Stimulated activated CD4-positive, alpha-beta T cell treated with anti-CD3 and anti-CD28 coated beads, TNF-alpha, amount 100 ng/mL, for 24 hours (primary cell): ENCODE measurements at places on chromosomes 2 and 18.
A peak's percentile ranks its signal among the peaks of the same experiment; 100 is the strongest.

- no peak for DNase-seq
Observed at GRCh38 chr2:201795607-201796477, 10.5 kb upstream of the CDK15 start.

GRCh38 chr2:172969609-172970008 is 106.0 kb upstream of the MAP3K20 start:
- no peak for DNase-seq

- DNase-seq, result no peak
Observed at GRCh38 chr2:216665717-216666116, 29.6 kb downstream of the IGFBP5 start.

DNA sequence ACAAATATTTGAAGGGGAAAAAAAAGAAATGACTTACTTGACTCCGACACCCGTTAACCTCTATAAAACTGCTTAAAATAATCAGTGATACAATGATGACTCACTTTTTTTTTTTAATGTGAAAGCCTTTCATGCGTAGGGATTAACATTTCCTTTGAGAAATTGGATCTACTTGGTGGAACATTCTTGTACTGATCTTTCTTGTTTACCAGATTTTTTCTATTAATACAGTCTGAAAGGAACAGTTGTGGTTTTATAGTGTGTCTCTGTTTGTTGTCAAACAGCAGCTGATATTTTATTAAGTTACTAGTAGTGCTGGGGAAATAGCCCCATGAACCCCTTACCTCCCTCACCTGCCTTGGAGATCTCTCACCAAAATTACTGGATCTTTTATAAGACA is 40.2 kb upstream of the NEB start:
- no peak for DNase-seq

DNA sequence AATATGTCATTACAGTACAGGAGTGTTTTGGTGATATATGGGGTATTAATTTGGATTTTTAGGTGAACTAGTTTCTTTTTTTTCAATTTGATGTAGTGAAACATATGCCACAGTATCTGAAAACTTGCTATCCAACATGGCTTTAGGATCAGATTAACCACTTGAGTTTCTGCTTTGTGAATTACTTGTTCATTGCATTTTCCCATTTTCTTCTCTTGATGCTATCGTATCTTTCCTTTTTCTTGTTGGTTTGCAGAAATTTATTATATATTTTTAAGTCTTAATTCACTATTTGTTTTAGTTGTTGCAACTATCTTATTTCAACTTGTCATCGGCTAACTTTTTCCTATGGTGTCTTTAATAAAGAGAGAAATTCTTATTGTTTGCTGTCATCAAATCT is 8.8 kb downstream of the IL36A start:
- DNase-seq, result no peak

DNA sequence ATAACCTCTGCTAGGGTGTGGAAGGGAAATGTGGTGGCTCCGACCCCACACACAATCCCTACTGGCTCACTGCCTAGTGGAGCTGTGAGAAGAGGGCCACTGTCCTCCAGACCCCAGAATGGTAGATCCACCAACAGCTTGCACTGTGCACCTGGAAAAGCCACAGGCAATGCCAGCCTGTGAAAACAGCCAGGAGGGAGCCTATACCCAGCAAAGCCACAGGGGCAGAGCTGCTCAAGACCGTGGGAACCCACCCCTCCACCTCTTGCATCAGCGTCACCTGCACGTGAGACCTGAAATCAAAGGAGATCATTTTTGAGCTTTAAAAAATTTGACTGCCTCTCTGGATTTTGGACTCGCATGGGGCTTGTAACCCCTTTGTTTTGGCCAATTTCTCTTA is 249.0 kb upstream of the CDH2 start:
- DNase-seq, result no peak

DNA sequence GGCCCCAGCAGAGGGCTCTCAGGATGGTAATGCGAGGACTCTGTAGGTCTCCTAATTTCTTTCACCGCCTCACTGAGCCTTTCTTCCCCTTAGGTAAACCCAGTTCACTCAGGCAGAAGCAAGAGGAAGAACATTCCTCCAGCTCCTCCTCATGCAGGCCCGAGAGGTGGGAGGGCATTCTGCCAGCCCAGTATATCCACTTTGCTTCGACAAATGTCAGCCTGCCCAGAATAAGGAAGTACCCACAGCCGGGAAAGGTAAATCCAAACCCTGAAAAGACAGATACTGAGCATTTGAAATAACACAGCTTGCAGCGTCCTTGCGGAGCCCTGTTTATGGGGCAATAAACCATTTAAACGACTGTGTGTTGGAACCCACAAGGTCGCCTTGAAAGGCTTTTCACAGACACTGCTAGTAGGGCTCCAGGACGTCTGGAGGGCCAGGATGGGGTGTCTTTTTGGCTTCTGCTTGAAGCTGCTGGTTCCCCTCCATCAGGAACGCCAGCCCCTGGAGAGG is 63.0 kb upstream of the STPG4 start:
- no peak for DNase-seq

DNA sequence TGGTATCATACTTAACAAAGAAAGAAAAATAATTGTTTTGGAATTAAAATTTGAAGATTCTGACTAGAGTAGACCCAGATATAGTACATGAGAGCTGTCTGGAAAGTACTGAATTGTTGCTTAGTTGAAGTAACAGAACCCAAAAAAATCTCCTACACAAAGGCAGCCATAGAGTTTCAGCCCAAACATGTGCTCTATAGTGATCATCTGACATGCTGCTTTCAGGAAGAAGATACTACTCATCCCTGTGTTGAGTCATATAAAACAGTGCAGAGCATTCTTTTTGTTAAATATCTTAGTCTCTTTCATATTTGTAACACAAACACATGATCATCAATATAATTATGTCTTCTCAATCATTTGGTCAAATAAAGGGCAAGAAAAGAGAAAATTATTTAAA is 84.8 kb upstream of the PTPRM start:
- DNase-seq, result no peak

- DNase-seq, result no peak
Observed at GRCh38 chr2:130720036-130720435, 8.8 kb upstream of the GPR148 start.

DNA sequence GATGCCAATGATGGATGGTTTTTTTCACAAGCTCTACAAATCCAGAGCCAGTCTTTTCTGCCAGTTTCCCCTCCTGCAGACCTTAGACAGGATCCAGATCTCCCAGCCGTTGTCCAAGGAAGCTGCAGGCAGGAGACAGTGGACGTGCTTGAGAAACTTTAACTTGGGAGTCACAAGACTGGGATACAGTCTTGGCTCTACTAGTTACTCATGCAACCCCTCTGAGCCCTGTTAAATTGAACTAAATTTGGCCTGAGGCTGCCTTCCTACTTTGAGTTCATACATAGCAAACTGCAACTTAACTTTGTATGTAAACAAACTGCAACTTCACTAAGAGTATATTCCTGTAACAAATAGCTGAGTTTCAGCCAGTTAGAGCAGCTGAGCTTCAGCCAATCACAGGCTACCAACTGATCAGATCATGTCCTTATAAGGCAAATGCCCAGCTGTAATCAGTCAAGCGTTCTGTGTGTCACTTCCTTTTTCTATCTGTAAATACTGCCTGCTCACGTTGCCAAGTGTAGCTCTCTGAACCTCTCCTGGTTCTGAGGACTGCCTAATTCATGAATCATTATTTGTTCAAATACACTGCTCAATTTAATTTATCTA is 140.9 kb downstream of the CAPN13 start:
- no peak for DNase-seq

- no peak for DNase-seq
Observed at GRCh38 chr2:32947076-32947483, 327 bp downstream of the LTBP1 start.

GRCh38 chr2:20118051-20118450 is 66.6 kb upstream of the LAPTM4A start:
- no peak for DNase-seq

DNA sequence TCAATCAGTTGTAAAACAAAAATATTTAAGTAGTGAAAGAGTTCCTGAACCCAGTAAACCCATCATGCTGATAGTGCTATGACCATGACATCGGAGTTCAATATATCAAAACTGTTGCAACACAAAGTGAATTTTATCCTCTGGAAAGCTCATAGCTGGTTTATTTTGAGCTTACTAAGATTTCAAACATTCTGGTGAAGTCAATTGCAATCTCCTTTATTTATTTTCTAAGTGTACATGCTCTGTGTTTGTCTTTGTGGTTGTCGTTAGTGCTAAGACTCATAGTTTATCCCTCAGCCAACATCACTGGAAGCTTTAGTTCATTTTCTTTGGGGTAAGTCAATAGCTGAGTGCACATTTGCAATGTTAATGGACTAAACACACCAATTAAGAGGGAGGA is 91.9 kb downstream of the QPCT start:
- DNase-seq, result no peak

DNA sequence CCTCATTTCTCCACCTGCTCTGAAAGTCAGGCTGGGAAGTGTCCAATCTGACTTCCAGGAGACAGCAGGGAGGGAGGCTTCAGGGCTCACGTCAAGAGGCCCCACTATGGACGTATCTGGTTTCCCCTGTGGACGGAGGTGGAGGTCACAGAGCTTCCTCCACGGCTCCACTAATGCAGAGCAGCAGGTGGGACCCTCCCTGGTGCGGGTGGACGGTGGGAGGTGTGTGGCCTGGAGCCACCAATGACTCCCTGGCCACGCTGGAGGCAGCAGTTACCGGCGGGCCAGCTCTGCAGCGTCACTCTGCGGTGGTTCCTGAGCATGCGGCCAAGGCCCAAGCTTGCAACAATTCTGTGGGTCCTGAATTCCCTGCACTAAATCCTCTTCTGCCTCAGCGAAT is 9.0 kb downstream of the CRACDL start:
- no peak for DNase-seq

- no peak for DNase-seq
Observed at GRCh38 chr2:69242651-69243051, 144.4 kb downstream of the GFPT1 start.

- DNase-seq, result peak; percentile 51
Observed at GRCh38 chr2:169363560-169364150, 1.3 kb upstream of the LRP2 start.

GRCh38 chr18:55031576-55031975 is 72.3 kb upstream of the CCDC68 start:
- DNase-seq, result no peak

DNA sequence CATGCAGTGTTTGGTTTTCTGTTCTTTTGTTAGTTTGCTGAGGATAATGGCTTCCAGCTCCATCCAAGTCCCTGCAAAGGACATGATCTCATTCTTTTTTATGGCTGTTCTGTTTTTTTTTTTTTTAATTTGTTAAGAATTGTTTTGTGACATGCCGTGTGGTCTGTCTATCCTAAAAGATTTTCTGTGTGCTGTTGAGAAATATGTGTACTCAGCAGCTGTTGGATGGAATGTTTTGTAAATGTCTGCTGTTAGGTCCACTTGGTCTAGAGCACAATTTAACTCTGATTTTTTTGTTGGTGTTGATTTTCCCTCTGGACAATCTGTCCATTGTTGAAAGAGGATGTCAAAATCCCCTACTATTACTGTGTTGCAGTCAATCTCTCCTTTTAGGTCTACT is 80.4 kb upstream of the WDR75 start:
- DNase-seq, result no peak

DNA sequence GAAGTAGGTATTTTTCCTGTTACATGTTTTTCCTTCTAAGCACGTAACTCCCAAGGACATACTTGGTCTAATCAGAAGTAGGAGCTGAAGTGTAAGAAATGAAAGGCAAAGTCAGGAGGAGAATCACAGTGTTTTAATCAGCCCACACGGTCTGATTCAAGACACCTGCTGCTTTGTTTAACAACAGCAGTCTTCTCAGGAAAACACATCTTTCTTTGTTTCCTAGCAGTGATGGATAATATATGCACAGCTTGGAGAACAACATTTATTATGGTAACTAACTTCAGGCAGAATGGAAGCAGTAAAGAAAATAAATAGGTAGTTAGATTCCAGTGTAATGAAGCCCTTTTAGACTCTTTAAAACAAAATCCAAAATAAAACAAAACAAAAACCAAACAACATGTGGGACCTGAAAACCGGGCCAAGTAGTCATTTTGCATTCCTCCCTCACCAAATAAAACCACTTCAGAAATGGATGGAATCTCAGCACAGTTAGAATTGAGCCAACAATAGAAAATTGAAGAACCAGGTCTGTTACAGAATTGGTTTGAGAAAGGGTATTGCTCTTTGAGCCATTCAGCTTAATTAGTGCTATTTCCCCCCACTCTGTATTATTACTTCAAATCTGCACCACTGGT is 61.1 kb upstream of the UGP2 start:
- DNase-seq, result no peak

- no peak for DNase-seq
Observed at GRCh38 chr2:200689115-200689514, 103.3 kb downstream of the AOX1 start.

- no peak for DNase-seq
Observed at GRCh38 chr18:13141209-13141608, 77.4 kb upstream of the LDLRAD4 start.

DNA sequence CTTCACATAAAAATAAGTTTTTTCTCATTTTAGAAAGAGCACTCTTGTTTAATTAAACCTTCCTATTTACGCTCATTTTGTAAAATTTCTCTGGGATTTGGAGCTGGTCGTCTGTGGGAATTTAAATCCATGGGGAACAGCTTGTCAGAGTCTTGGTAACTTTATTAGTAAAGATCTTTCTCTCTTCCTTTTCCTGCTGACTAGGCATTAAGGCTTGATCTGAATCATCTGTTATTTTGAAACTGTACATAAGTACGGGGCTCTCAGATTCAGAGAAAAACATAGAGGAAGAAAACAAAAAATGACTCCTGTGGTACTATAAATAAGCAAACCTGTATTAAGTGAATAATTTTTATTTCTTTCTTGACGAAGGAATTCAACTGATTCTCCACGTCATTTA is 150.2 kb downstream of the ST6GAL2 start:
- no peak for DNase-seq

DNA sequence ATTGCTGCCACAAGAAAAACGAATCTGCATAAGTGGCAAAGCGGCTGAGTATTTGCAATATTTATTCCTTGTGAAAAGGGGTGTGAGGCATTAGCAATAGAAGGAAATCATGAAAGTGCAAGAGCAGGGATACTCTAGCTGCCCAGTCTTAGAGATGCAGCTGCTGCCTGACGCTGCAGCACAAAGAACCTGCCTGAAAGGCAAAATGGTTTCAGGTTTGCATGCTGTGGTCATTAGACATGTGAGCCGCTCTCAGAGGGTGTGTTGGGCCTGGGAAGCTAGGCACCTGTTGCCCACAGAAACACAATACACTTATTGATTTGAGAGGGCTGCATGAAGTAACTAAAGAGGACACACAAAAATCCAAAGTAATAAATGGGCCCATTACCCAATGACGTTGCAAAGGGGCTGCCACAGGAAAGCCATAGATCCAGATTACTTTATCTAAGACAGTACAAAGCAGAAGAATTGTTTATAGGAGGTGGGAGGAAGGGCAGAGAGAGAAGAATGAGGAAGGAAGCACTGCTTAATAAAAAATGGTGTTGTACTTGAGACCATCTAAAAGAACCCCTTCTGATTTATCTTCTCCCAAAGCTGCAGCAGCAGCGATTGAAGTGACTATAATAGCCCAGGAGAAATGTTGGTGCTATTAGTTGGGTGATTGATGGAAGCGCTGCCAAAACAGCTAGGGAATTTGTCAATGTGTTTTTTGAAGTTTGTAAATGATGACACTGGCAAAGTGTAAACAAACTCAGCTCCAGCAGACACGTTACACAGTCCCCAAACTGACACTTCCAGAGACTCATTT is 492.4 kb upstream of the ACVR2A start:
- no peak for DNase-seq
